Epithelial cell of proximal tubule (primary cell): ENCODE measurements at places on chromosomes 5 and 9.

DNA sequence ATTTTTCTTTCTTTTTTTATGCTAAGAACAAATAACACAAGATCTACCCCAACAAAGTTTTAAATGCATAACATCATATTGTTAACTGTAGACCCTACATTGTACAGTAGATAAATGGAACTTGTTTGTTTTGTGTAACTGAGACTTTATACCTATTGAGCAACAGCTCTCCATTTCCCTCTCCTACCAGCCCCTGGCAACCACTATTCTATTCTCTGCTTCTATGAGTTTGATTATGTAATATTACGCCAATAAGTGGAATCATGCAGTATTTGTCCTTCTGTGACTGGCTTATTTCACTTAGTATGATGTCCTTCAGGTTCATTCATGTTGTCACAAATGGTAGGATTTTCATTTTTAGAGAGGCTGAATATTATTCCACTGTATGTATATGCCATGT, 308.2 kb upstream of the PRR16 start:
- no peak for DNase-seq

DNA sequence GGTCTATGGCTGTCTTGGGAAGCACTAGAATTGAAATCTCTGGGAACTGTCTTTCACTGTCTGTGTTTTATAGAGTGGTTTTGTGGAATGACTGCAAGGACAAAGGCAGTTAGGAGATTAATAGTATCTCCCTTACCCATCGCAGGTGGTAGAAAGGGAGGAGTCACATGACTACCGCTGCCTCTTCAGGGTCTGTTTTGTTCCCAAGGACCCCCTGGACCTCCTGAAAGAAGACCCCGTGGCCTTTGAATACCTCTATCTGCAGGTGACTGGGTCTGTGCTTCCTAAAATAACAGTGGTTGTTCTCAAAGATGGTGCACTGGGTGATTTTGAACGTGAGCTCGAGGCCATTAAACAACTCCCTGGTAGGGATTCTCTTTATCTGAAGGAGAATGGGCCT, 22.8 kb upstream of the TRMT10B start:
- DNase-seq = no peak

- DNase-seq = no peak
Observed at GRCh38 chr5:88889189-88890069, 6.4 kb upstream of the MEF2C start.

DNA sequence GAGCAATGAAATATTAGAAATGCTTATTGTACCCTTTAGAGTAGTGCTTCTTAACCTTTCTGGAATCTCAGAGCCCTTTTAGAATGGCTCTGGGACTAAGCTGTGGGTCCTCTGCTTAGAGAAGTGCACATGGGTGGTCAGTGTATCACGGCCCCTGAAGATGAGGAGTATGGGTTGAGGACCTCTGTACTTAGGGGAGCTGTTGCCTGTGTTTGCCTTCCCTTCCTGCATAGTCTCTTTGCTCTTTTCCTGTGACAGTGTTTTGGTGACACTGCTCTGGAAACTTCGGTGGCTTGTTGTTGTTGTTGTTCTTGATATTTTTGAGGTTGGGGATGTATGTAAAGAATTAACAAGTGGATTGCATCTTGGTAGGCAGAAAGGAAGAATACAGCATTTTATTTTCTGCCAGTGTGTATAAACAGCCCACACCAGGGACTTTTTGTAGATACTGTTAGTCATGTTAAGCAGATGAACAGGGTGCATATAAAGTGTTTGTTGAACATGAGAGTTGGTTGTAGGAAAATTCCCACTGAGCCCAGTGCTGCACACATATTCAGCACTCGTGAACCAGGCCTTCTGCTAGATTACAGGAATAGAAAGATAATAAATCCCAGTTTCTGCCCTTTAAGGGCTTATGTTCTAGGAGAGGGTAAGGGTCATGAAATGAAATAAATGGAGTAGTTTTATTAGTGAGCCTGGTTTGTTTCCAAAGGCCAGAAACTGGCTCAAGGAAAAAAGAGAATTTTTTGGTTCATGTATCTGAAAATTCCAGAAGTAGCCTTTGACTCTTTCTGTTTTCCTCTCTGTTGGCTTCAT, 199.7 kb downstream of the ARHGAP26 start:
- DNase-seq = no peak

GRCh38 chr5:108255468-108255867, 126.4 kb downstream of the FBXL17 start:
- no peak for DNase-seq

DNA sequence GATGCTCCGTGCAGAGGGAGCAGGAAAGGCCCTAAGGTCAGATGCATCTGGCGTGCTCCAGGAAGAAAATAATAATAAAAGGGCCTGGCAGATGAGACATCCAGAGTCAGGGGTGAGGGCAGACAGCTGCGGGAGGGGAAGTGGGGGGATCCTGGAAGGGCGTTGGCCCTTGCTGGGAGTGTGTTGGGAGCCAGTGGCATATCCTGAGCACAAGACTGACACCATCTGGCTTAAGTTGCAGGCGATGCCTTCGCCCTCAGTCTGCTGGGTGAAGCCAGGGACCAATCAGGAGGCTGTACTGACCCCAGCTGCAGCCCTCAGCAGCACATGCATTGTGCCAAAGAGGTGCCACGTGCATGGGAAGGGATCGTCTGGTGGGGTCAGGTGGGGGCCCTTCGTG, 3.8 kb downstream of the OR2V2 start:
- no peak for DNase-seq

DNA sequence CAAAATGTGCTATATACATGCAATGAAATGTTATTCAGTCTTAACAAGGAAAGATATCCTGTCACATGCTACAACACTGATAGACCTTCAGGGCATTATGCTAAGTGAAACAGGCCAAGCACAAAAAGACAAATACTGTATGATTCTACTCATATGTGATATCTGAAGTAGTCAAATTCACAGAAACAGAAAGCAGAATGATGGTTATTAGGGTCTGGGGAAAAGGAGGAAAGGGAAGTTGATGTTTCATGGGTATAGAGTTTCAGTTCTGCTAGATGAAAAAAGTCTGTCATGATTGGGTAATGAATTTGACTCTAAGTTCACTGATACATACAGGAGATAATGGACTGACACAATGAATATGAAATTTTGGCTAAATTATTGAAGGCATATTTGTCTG, 11.2 kb upstream of the RIC1 start:
- DNase-seq = no peak

- no peak for DNase-seq
Observed at GRCh38 chr5:172007175-172008110, 1.0 kb upstream of the FBXW11 start.

- no peak for DNase-seq
Observed at GRCh38 chr9:97854696-97855485, 1.9 kb downstream of the FOXE1 start.

DNA sequence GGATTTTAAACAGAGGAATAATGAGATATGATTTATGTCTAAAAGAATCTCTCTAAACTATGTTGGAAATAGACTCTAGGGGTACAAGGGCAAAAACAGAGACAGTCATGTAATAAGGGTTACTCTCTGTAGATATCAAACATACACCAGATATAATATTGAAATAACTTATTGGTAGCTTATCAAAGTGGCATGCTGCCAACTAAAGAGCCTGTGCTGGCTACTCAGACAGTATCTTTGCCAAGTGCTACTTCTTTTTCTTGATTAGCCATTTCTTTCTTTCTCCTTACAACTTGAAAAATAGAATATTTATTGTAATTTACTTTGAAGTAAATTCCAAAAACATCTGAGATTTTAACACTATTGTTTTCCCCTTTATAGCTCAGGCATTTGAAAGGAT, 34.9 kb downstream of the ZFYVE16 start:
- DNase-seq = no peak

GRCh38 chr5:33793276-33793675, 98.5 kb downstream of the ADAMTS12 start:
- DNase-seq = no peak

DNA sequence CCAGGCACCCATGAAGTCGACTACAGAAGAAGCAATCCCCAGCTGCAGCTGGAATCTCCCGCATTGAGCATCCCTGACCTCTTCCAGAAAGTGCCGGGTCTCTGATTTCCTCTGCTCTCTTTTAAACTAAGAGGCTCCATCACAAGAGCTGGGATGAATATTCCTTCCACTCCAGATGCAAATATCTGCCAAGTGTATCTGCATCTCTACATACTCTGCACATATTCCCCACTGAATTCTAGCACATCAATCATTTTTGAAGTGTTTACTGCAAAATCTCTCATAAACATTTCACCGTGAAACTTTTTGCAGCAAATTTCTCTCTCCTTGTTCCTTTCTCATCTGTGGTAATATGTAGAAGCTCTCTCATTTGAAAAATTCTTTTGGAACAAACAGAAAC, 161.5 kb downstream of the GABRB2 start:
- no peak for DNase-seq

DNA sequence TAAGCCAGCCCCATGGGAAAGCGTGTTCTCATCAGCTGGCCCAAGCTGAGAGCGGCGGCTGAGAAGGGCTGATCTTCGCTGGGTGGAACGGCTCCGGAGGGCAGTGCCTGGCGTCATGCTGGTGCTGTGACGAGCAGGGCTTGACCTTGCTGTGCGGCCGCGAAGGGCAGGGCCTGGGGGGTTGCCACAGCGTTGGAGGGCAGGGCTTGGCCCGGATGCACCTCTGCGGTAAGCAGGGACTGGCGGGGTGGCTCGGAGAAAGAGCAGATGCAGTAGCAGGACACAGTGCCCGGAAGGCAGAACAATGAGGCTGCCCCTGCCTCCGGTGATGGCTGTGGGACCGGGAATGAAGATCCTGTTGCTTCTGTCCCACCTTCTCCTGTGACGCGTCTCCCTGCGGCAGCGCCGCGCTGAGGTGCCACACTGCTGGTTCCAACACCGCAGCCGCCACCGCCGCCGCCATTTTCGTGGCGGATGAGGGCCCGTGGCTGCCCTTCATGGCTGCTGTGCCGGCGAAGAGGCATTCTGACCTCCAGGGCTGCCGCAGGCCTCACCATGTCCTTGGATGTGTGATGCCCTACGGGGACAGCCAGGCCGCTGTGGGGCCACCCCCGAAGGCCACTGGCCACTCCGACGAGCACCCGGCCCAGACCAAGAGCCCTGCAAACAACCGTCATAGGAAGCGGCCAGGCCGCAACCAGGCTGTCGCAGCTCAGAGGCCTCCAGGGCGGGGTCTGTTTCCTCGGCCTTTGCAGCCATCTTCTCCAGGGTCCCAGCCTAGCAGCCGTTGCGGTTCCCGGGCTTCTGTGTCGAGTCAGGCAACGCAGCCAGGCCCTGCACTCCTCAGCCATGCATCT, 890.5 kb upstream of the CTNND2 start:
- DNase-seq = no peak

DNA sequence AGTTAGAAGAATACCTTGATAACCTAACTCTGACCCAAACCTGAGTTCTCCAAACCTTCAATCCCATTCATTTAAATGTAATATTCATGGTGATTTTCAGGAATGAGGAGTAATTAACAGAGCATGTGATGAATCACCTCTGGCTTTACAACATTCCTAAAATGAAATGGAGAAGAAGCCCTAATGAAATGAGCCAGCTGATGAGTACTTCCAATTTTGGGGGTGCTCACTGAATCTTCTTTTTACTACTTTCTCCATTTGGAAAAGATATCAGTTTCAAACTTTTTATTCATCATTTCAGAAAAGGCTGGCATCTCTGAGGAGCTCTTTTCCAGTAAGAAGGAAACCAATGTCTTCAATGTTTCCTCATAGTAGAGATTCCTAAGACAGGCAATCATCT, 2.9 kb upstream of the SPINK5 start:
- DNase-seq = peak; percentile 25

DNA sequence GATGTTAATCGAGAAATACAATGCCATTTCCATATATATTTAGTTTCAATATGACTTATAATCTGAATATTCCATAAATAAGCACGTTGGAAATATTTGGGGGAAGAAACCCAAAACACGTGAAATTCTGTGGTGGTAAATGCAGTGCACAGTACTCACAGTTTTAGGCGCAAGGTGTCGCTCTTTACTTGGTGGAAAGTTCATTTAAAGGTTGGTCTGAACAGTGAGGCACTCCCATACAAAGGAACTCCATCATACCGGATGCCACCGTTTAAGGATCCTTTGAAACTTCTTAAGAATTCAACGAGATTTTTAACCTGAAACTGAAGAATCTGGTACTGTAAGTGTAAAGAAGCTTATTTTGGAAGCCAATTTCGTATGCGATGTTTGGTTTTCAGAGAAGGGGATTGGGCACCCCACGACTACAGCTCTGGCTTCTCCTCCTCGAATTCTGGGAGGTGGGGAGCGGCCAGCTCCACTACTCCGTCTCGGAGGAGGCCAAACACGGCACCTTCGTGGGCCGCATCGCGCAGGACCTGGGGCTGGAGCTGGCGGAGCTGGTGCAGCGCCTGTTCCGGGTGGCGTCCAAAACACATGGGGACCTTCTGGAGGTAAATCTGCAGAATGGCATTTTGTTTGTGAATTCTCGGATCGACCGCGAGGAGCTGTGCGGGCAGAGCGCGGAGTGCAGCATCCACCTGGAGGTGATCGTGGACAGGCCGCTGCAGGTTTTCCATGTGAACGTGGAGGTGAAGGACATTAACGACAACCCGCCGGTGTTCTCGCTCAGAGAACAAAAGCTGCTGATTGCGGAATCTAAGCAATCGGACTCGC, at the start of gene PCDHA11:
Gene PCDHA11 (plus strand): TSS at position 237 of the 834 bp plus-strand sequence. CDS start 147 bp downstream, at position 384.
- DNase-seq = no peak

- DNase-seq = no peak
Observed at GRCh38 chr5:178469975-178470759, 120.0 kb downstream of the COL23A1 start.

GRCh38 chr5:120432861-120433260, 31.2 kb upstream of the PRR16 start:
- no peak for DNase-seq

DNA sequence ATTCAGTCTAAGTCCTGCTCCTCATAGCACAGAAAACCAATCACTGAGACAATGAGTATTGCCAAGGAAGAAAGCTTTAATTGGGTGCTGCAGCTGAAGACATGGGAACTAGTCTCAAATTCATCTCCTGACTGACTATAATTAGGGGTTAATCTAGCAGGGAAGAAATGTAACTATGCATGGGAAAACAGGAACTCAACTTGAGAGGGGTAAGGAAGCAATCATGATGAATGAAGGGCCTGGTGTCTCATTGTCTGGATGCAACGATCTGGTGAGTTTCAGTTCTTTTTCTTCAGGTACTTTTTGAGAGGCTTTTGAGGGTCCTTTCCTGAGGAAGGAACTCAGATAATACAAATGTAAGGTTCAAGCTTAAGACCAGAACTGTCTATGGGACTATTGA, 24.0 kb upstream of the OCLN start:
- no peak for DNase-seq

GRCh38 chr5:159362220-159362619, 31.9 kb upstream of the IL12B start:
- DNase-seq = no peak

DNA sequence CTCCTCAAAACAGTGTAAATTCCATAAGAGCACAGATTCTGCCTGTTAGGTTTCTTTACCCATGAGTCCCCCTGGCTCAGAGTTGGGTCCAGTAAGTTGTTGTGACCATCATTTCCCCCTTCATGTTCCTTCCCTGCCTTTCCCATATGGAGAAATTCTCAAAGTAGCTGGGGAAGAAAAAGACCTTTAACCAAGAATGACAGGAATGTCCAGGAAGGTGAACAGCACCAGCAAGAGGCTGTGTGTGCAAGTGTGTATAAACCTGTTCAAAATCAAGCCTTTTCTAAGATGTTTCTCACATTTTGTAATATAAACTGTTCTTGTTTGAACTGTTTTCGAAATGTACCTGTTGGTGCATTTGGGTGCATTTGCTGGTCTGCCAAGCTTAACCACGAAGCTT, 238.2 kb downstream of the SLIT3 start:
- DNase-seq = no peak
